Activated T-cell treated with anti-CD3 and anti-CD28 coated beads, Interleukin-2, amount 50 U/mL, for 72 hours (primary cell): ENCODE measurements at places on chromosomes 5 and 9.

GRCh38 chr9:77085416-77085815, 66.0 kb downstream of the FOXB2 start:
- DNase-seq, result no peak

- no peak for DNase-seq
Observed at GRCh38 chr5:176438959-176439757, 9.0 kb upstream of the FAF2 start.

DNA sequence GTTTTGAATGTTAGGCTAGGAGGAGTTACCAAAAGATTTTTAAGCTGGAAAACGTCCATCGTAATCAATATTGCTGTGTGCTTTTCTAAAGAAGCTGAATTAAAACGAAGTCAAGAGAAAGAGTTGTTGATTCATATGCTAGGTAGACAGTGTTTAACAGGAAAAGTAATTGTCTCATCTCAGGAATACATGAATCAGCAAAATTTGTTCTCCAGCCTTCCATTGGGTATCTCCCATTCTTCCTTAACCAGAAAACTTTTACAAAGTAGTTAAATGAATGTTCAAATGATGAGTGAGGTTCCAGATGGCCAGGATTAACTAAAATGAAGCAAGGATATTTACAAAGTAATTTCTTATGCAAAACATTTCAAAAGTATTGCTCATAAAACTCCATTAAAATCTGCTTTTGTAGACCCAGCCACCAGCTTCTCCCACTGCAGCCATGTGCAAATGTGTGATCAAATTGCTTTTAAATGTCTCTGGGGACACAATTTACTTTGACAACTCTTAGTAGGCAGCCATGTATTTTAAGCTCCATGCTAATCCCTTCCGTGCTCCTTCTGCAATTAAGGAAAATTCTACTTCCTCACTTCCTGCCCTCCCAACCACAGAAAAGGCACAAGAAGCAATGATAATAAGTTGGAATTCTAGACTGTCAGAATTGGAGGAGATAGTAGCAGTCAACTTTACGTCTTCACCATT, 121.2 kb downstream of the HTR4 start:
- DNase-seq, result no peak

GRCh38 chr9:101449071-101449721, 13.6 kb upstream of the ALDOB start:
- DNase-seq, result peak; percentile 72

GRCh38 chr5:166916021-166916420, 1375.4 kb upstream of the WWC1 start:
- no peak for DNase-seq

GRCh38 chr5:123227216-123227615, 138.2 kb downstream of the PRDM6 start:
- no peak for DNase-seq

- peak; percentile 85 for DNase-seq
Observed at GRCh38 chr5:43603344-43604217, 601 bp downstream of the NNT start.

- no peak for DNase-seq
Observed at GRCh38 chr5:89759802-89760201, 649.8 kb downstream of the CETN3 start.

DNA sequence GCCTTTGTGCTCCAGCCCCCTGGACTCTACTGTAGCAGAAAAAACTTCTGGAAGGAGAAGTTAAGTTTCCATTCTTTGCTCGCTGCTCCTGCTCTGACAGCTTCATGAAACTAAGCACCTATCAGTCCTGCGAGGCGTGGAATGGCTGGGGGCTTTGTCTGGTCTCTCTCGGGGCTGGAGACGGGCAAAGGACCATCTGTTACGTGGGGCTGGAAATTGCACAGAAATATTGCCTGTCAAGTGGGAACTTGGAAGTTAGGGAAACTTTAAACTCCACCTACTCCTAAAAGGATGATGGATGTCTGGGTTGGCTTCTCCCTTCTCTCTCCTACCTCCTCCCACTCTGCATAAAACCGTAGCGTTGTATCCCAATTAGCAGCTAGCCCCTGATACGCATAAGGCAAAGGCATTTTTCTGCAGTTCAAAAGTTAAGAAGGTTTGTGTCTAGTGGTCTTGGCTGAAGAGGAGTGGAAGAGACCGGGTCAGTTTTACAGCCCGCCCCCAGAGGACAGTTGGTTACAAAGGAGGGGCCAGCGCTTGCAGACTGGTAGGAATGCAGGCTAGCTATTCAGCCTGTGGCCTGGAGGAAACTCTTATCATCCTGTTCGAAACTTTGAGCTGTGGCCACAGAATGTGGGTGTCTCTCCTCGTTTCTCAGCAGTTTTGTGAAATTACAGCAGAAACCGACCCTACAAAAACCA, 1.3 kb downstream of the FBXL7 start:
- no peak for DNase-seq

DNA sequence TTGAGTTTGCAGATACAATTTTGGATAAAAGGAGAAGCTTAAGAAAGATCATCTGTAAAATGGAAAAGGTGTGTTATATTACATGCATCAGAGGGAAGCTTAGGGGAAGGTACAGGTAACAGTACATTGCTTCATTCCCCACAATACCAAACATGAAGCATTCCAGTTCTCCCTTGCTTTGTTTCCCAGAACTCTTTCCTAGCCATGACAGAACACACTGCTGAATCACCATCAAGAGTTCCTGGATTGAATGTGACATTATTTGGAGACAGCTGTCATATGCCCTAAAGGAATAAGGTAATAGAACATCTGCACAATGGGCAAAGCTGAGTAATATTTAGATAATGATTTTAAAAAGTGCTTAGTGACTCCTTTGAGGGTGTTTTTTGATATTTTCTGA, 303.5 kb upstream of the ST8SIA4 start:
- DNase-seq, result no peak

GRCh38 chr9:93624977-93625376, 48.6 kb downstream of the PHF2 start:
- no peak for DNase-seq

DNA sequence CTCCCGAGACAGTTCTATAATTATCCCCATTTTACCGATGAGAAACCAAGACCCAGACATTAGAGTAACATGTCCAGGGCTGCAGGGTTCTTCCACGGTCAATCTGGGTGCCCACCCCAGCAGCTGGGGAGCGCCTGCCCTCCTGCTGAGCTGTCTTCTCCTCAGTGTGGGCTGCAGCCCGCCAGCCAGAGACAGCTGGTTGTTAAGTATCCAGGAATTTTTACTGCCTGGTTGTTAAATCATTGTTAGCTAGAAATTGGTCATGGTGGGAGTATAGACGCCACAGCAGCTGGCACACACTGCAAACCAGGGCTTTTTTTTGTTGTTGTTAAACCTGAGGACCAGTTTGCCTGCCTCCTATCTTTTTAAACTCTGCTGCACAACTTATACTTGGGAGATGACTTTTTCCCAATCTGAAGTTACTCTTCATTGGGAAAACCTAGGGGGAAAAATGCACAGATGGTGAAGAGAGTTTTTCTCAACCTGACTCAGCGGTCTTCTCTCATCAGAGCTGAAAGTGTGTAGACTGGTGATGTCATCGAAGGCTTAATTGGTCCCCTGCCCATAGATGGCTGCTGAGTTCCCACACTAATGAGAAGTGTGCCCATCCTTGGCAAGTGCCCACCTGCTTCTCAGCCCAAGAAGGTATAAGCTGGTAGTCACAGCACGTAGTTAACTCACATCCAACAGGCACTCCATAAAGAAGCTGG, 208.6 kb downstream of the DRD1 start:
- no peak for DNase-seq

- no peak for DNase-seq
Observed at GRCh38 chr9:90921969-90922368, 120.3 kb downstream of the SYK start.

DNA sequence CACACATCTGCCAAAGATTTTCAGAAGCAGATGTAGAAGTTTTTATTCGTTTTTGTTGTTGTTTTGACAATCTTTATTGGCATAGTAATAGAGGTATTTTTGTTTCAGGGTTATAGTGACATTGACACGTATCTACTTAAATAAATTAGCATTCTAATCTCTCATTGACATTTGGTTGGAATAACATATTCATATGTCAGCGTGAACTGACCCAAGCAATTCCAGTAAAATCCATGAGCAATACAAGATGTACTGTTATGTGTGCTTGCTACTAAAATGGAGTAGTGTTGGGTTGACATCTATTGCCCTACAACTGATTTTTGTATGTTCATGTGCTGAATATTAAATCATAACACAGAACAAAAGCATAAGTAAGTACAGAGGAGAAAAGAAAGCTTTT, 284.4 kb upstream of the SMC2 start:
- no peak for DNase-seq

GRCh38 chr9:29822458-29822857, 2249.2 kb upstream of the C9orf72 start:
- DNase-seq, result no peak

DNA sequence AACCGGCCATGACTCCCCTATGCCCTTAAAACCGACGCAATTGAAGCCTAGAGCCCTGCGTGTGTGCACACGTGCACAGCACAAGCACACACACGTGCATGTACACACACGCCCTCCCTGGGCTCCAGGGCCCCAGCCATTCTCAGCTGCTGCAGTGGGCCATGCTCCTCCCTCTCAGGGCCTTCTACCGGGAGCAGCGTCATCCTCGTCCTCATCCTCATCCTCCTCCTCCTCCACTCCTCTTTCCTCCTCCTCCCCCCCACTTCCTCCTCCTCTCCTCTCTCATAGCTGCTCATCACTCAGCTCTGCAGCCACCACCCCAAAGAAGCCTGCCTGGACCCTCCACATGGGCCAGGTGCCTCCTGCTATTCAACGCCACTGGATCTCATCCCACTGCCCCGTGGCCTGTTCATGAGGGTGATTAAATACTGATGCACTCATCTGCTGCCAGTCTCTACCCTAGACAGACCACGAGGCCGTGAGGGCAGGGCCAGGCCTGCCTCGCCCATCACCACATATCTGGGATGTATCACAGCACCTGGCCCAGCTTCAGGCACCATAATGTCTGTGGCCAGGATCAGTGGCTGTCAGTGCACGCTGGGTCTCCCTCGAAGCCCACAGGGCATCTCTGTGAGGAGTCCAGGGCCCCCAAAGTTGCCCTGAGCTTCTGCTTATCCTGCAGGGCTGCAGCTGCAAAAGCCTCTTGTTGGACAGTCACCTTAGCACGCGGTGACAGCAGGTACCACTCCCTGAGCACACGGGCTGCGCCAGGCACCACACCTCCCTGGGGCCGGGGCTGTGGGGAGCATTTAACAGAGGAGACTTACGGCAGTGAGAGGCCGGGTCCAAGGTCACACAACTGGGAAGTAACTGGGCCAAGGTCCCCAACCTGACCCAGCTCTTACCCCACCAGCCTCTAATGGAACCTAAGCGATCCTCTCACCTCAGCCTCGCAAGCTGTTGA, 9.8 kb downstream of the FAM78A start:
- DNase-seq, result peak; percentile 41

GRCh38 chr9:88772575-88772974, 218.7 kb upstream of the S1PR3 start:
- DNase-seq, result no peak

GRCh38 chr5:54799645-54800044, 185.7 kb downstream of the ESM1 start:
- DNase-seq, result no peak

GRCh38 chr5:95730730-95731570, at the start of gene RHOBTB3:
TSS of gene RHOBTB3 (plus strand) at chr5:95731336. CDS start at chr5:95731683, 347 bp downstream.
- peak; percentile 44 for DNase-seq

- DNase-seq, result peak; percentile 23
Observed at GRCh38 chr5:132334812-132335211, 34.7 kb upstream of the SLC22A5 start.

DNA sequence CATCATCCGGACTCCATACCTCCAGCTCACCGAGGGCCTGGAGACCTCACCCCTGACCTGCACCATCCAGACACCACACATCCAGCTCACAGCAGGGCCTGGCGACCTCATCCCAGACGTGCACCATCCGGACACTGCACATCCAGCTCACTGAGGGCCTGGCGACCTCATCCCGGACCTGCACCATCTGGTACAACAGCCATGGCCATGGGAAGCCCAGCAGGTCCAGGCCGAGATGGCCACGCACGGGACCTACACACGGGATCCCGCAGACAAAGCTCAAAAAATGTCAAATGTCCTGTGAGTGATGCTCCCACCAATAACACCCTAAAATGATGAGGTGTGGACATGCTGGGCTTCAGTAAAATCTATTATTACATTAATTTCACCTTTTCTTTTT, 9.7 kb downstream of the TERT start:
- DNase-seq, result no peak

DNA sequence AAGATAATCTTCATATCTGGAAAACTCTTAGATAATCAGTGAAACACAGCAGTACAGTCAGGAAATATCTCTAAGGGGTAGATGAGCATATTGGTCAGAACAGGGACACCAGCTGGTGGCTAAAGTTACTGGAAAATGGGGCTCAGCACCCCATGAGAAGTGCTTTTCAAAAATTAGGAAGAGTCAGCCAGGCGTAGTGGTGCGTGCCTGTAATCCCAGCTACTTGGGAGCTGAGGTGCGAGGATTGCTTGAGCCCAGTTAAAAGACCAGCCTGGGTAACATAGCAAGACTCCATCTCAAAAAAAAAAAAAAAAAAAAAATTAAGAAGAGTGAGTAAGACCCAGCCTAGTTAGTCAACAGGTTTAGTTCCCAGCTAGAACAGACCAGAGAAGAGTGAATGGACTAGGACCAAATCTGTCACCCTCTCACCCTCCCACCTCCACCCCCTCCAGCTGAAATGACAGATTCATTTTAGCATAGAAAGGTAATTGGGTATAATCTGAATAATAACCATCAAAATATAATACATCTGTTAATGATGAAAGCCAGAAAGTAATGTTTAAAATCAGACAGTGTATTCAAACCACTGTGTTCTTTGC, 120.9 kb downstream of the CDC42SE2 start:
- DNase-seq, result peak; percentile 68

- no peak for DNase-seq
Observed at GRCh38 chr5:130279386-130279785, 375.1 kb downstream of the CHSY3 start.

- no peak for DNase-seq
Observed at GRCh38 chr5:112025757-112026156, 268.8 kb upstream of the NREP start.

- DNase-seq, result no peak
Observed at GRCh38 chr5:96855031-96855872, 21.0 kb upstream of the ERAP2 start.

GRCh38 chr5:343461-344401, 22.2 kb downstream of the AHRR start:
- DNase-seq, result peak; percentile 79

DNA sequence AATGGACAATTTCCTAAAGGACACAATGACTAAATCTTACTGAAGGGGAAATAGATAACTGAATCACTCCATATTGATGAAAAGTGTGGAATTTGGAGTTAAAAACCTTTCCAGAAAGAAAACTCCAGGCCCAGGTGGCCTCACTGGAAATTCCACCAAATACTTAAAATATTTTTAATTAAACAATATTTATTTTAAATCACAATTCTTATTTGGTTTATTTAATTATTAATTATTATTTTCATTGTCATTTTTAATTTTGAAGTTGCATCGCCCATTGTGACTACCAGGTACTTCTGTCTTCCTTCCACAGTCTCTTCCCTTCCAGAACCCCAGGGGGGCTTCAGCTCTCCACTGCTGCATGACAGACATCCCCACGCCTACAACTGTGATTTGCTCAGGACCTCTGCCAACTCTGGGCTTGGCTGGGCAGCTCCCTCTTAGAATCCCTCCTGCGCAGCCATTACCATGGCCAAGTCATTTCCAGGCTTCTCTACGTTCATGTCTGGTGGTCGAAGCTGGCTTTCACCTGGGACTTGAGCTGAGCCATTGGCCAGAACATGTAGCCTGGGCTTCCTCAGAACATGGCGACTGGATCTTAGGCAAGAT, 16.4 kb upstream of the GADD45G start:
- no peak for DNase-seq
